Activated B cell treated with CpG ODN at 0.5 μM for 24 hours (primary cell): ENCODE measurements at places on chromosomes 2 and 18. TPM values are rescaled to one million over a fixed set of nuclear protein-coding genes. Genes with fewer than 3 reads are reported as not detected.

ST6GAL2 gene
- total RNA-seq = not detected in 2 replicates

PSMA8 gene
- 0.89 and 0.93 TPM in 2 replicates for total RNA-seq

GAREM1 gene
- not detected in 2 replicates for total RNA-seq

LAMA3 gene
- 0.07 TPM in 1 of 2 replicates, not detected in the other for total RNA-seq

DNA sequence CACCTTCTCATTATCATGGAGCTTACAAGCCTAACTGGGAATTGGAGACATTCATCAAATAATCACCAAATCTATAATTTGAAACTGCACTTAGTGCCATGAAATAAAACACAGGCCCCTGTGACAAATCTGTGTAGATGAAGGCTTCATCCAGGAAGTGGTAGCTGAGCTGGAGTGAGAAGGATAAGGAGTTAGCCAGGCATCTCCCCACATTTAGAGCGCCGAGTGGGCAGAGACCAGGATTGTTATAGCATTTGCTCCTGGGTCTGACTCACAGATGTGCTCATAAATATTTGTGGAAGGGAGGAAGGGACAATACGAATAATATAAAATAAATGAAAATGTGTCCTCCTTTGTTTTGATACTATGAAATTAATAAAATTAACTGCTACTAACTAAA is 2.5 kb upstream of the MAT2A start:
- DNase-seq = no peak

- no peak for DNase-seq
These were observed 51.0 kb downstream of the PSD4 start for GRCh38 chr2:113224647-113225236.

DNA sequence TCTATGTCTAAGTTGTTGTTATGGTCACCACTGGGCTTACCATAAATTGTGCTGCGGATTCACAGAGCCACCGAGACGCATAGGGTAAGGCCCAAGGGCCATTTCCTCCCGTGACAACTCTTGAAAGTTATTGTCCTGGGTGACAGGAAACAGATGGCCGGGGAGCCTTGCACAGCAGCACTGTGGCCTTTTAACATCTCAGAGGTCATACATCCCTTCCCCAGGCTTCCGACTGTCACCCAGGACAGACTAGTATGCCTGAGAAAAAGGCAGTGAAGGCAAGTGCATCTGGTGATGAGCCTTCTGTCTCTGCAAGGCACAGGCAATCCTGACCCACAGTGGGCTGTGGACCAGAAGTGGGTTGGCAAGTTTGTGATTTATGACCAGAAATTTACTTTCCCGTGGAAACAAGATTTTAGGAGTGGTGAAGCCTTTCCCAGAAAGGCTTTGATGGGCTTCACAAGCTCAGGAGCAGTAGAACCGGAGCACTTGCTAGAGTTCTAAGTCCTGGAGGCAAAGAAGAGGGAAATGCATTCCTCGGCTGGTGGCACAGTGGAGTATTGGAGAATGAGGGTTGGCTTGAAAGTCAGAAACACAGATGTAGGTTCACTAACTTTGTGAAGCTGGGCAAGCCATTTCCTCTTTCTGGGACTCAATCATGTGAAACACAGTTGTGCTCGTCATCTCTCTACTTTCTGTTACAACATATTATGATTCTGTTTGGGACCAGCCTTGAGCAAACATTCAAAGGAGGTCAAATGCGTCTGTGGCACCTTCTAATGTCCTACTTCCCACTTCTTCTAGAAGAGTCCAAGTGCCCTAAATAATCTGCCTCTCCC is 2.0 kb upstream of the CAPN14 start:
- peak; percentile 41 for DNase-seq

DNA sequence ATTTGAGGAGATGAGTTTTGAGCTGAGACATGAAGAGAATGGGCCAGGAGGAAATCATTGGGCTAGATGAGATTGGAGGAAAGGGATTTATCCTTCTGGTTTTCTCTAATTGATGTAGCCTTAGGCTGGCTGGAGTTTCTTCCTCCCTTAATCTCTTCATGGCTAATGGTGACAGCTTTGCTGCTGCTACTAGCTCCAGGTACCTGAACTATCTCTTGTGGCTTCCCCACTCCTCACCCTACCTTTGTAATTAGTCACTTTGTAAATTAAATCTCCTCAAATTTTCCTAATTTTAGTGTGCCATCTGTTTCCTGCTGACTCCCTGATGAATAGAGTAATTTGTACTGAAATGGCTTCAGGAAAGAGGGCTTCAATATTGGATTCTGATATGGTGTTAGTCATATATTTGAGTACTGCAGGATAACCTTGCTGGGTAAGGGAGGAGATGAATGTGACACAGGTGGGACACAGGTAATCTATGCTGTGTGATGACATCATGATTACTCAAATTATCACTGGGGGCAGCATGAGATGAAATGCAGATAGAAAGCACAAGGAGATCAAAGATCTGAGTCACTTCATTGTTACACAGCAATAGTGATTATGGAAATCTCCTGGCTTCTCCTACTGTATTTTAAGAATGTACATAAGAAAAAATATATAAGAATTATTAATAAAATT is 1134.1 kb upstream of the DDX18 start:
- no peak for DNase-seq

DNA sequence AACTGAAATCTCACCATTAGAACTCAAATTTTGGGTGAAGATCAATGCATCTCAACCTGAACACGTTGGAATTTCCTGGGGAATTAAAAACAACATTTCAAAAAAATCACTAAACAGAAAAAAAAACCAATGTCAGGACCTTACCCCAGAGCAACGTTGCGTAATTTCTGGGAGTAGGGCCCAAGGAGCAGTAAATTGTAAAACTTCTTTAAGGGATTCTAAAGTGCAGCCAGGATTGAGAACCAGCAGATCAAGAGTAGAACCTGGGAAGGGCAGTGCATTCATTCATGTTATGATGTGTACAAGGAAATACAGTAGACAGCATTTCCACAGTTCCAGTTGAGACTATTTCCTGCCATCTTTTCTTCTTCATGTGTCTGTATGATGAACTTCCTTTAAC is 56.9 kb downstream of the RHBDD1 start:
- no peak for DNase-seq

DNA sequence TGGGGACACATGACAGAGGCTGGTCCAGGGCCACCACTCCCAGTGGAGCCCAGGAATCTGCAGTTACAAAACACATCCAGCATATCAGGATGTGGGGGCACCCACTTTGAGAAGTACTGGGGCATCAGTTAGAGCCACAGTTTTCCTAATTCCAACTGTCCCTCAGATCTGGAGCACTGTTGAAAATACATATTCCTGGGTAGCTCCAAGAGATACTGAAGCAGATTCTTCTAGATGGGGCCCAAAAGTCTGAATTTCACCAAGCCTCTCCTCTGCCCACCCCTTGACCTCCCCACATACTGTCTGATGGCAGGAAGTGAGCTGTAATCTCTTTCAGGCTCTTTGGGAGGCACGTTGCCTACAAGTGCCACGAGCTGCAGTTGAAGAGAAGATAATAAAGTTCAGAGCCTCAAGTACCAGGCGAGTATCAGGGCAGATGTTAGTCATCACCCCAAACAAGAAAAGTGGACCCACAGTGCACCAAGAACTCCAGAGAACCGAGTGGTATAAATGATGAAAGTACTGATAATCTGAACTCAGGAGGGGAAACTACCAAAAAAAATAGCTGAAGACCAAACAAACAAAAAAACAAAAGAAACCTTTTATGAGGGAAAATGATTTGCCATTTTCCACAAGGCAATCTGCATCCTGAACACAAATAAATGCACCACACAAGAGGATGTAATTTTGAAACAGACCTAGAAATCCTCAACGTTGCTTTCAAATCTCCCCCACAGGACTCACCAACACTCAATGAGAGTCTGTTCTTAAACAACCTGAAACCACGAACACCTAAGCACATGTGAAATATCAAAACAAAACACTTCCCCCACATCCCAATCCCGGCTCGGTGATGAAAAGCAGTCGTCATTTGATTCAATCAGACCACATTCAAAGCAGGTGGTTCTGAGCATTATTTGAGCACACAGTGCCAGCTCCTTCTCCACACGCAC is 98.7 kb downstream of the TCF4 start:
- no peak for DNase-seq

DNA sequence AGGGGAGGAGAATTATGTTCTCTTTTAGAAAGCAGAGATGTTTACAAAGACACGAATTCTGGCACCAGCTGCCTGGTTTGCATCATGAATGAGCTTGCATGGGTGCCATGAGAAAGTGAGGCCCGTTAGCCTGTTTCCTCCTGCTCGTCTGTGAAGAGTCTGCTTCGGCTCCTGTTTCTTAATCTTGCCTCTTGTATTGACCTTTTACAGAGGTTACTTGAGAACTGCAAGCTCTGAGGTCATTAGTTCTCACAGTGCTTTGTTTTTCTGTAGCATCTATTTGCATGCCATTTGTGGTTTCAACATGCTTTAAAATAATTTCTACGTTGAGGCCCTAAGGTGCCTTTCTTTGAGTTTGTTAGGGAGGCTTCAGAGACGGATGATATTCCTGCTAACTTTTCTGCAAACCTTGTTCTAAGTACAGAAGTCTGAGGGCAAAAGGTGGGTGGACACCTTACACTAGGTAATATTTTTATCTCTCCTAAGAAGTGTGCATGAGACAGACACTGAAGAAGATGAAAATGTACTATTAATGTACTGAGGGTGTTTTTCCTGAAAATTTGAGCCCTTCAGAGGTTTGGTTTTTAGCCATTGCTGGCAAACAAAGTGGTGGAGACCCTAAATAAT is 53.4 kb upstream of the LINC00305 start:
- no peak for DNase-seq
